Activated CD8-positive, alpha-beta T cell treated with anti-CD3 and anti-CD28 coated beads, Interleukin-2, amount 10 ng/mL, durations not matched to agents 7 days and 5 days (primary cell): ENCODE measurements at places on chromosomes 16 and 17. TPM values are rescaled to one million over a fixed set of nuclear protein-coding genes. Genes with fewer than 3 reads are reported as not detected.

DNA sequence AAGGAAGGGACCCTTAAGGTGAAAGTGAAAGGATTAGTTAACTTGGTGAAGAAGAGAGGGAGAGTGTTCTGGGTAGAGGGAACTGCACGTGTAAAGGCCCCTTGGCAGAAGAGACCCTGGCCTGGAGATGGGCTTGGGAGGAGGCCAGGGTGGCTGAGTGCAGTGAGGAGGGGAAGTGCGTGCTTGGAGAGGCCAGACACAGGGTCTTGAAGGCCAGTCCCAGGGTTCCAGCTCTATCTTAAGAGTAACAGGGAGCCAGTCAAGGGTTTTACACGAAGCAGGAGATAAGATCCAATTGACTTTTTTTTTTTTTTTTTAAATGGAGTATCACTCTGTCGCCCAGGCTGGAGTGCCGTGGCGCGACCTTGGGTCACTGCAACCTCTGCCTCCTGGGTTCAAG is 15.2 kb upstream of the DOK4 start:
- DNase-seq: no peak

GRCh38 chr16:2008009-2008526 is 1.6 kb downstream of the ZNF598 start:
- DNase-seq: peak; percentile 47

DNA sequence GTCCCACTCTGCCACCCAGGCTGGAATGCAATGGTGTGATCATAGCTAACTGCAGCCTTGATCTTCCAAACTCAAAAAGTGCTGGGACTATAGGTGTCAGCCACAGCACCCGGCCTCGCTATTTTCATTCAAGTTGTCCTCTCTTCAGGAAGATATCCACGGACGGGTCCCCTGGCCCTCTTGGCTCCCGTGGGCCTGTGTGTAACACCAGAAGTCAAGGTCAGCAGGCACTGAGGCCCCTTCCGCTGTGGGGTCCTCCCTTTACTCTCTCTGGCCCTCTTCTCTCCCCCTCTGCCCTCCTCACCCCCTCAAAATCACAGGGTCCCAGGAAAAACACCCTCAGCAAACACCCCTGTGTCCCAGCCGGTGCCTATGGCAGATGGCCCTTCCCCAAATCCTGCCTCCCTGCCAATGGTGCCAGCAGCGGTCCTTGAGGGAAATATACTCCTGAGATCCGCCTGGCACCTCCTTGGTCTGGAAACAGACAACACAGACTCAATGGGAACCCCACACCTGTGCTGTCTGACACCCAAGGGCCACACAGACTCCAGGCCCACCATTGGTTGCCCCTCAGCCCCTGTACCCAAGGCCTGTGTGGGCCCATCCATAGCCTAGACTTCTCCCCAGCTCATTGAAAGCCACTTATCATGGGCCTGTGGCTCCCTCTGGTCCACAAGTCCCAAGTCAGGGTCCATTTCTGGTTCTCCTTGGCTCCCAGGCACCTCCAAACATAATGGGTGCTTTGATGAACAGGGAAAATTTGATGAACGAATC is 221.5 kb downstream of the ZNF423 start:
- no peak for DNase-seq

DNA sequence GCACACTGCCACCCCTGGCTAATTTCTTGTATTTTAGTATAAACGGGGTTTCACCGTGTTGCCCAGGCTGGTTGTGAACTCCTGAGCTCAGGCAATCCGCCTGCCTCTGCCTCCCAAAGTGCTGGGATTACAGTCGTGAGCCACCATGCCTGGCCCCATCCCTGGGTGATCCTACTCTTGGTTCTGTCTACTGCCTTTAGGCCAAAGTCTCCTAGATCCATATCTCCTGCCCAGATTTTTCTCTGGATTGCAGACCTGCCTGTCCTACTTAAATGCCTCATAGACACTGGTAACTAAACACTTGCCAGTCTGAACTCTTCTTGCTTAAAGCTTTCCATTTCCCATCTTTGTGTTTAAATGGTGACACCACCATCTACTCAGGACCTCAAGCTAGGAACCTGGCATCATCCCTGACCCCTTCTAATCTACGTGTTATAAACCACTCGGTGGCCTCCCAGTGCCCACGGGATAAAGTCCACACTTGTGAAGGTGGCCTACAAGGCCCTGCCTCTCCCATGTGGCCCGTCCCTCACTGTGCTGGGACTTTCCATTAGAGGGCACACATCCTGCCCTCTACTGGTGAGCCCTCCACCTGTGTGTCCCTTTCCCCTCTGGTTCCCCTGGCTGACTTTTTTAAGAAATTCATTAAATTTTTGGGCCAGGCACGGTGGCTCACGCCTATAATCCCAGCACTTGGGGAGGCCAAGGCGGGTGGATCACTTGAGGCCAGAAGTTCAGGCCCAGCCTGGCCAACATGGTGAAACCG is 51.1 kb downstream of the USP43 start:
- DNase-seq: no peak

- DNase-seq: peak; percentile 65
Observed at GRCh38 chr16:11105038-11105903, 150.7 kb downstream of the SOCS1 start.

DNA sequence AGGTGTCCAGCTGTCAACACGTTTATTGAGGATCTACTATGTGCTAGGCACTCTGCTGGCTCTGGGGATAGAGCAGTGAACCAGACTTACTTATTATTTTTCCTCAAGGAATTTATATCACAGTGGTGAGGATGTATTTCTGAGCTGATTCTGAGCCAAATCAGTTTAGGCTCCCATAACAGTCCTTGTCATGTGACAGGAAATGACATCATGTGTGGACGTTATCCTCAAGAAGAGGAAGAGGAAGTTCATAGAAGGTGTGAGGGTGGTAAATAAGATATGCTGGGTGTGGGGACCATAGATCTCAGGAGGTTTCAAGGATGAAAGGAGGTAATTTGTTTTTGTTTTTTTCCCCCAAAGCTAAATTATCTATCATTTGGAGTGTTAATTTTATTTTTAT is 873.5 kb upstream of the EEF2KMT start:
- no peak for DNase-seq

GRCh38 chr17:18186627-18186982 is 3.0 kb downstream of the ALKBH5 start:
- DNase-seq: no peak

GRCh38 chr17:58985971-58986370 is 120.7 kb downstream of the TRIM37 start:
- DNase-seq: no peak

DNA sequence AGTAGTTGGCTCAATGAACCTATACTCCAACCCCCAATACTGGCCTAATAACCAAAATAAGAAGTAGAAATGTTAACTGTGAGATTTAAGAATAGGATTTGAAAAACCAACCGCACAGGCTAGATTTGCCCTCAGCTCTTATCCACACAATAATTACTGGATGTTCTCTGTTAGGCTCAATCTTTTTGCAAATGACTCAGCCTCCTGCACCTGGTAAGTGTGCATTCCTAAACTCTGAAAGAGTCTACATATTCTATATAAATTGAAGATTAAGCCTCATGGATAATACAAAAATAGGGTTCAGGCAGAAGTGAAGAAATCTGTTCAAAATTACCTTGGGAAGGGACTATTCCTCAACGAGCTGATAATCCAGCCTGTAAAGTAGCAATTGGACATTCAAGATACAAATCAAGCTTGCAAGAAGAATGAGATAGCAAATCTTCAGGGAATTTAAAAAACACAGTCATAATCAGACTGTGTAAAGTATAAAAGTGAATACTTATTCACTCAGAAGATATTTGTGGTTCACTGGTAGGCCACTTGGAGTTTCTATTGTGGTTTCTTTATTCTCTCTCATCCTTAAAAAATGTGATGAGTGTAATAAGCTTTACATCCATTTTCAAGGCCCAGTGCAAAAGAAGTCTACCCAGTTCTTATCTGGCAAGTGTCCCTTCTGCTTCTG is 931.9 kb upstream of the SOX9 start:
- no peak for DNase-seq

DNA sequence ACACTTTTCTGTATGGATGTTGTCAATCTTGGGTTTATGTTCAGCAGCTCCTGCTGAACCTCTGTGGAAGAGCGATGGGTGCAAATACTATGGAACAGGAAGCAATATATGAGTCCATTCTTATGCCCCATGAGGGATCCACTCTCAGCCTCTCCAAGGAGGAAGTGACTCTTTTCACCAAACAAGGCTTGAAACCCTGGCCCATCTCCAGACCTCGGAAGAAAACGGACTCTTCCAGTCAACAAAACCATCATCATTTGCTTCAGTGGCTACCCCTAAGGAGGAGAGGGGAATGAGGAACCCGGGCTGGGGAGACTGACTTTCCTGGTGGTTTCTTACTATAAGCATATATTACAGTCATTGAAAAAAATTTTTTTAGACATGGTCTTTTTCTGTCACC is 206.2 kb downstream of the AXIN2 start:
- DNase-seq: no peak

DNA sequence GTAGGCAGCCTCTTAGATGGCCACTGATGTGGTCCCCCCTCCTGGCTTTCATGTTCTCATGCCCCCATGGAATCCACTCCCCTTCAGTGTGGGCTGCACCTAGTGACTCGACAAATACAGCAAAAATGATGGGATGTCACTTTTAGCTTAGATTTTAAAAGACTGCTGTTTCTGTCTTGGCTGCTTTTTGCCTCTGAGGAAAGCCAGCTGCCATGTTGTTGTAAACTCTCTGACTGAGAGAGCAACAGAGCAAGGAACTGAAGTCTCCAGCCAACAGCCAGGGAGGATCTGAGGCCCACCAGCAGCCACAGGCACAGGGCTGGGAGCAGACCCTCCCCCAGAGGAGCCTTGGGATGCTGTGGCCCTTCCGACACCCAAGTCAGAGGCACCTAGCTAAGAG is 60.6 kb upstream of the MARCHF10 start:
- DNase-seq: no peak

GRCh38 chr16:20166531-20167235 is 93.0 kb upstream of the GPR139 start:
- DNase-seq: no peak

- DNase-seq: no peak
Observed at GRCh38 chr17:79667746-79668145, 56.9 kb upstream of the RBFOX3 start.

DNA sequence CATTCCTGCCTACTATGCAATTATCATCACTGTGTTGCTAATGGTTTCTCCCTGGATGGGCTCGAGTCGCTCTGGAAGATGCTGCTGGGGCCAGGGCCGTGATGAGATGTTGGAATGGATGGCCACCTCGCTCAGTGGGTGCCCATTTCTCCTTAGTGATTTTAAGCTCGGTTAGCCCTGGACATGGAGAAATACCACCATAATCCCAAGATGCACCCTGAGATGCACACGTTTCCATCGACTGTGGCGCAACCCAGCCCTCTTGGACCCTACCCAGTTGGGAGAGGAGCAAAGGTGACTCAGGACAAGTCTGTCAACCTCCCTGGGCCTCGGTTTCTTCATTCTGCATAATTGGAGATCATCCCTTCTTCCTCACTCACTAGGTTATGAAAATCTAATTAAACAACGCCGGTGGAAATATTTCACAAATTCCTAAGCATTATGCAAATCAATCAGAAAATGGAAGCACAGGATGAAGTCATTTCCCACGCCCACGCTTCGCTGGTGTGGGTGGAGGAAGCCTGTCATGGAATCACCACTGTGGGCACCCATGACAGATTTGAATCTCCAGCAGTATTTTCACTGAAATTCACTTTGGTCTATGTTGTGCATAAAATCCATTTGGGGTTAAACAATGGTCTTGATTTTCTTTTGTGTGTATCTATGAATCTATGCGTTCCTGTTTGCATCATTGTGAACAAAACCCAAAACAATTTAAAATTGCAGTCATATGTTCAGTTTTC is 195.2 kb downstream of the AXIN2 start:
- DNase-seq: no peak

DNA sequence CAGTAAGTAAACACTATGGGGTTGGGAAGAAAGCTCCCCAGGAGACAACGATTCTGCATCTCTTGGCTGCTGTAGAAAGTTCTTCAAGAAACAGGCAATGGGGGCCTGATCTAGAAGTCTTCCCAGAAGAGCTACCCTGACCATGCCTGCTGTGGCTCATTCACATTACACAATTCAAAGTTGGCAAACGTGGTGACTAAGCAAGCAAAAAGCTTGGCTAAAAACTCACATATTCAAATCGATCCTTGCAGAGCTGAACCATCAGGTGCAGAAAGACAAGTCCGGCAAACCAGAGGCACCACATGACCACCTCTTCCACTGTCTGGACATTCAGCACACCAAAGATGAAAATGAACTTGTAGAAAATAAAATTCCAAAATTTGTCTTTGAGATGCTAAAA is 16.1 kb downstream of the AMFR start:
- no peak for DNase-seq

DNA sequence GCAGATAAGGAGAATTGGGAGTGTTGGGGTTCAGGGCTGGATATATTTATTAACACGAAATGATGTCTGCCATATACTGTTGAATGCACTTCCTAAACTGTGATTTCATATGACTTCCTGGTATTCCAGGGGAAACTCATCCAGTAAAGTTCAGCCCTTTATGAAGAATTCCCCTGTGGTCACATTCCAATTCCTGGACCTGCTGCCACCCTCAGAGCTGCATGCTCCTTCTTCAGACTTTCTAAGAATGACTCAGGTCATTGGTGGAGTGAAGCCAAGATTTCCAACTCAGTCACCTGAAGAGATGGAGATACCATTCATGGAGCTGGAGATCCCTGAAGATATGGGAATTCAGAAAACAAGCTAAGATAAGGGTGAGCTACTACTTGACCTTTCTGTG is 114.2 kb upstream of the TMEM97 start:
- DNase-seq: no peak

The MSRB1 gene
- 13.9 TPM for total RNA-seq

The PARN gene
- total RNA-seq: 40.0 TPM

The KRTAP3-1 gene
- not detected for total RNA-seq

The RSL1D1 gene
- total RNA-seq: 158 TPM

The ZDHHC1 gene
- total RNA-seq: not detected

The SMG1 gene
- total RNA-seq: 123 TPM

The C16orf54 gene
- total RNA-seq: 64.3 TPM

The SLC13A2 gene
- not detected for total RNA-seq

The HIC1 gene
- total RNA-seq: 66.8 TPM

The RPL19 gene
- total RNA-seq: 1,896 TPM

The SLC35G6 gene
- not detected for total RNA-seq
